ENCODE measurements at places on chromosomes 2 and 18.
A peak's percentile ranks its signal among the peaks of the same experiment; 100 is the strongest.

GRCh38 chr18:54222922-54223567 lies 1.4 kb downstream of the MBD2 start:
- DNase-seq = no peak

DNA sequence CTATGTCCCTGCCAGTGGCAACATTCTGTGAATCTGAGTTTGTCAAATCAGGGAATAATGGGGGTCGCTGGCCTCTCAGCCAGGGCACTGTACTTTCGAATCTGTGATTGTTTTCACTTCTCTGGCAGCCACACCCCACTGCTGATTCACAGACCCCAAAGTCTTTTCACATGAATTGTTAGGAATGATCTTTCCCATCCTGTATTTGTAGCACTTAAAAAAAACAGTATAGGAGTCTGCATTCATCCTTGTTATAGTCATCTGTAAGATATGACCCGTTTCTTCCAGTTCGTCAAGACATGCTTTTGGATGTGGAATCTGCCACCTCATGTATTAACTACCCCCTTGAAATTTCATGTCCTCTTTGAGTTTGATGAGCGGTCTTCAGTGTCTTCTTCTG lies 928 bp downstream of the NAGK start:
- no peak for DNase-seq

GRCh38 chr2:97844311-97844859 lies 131.0 kb downstream of the ZAP70 start:
- no peak for DNase-seq

DNA sequence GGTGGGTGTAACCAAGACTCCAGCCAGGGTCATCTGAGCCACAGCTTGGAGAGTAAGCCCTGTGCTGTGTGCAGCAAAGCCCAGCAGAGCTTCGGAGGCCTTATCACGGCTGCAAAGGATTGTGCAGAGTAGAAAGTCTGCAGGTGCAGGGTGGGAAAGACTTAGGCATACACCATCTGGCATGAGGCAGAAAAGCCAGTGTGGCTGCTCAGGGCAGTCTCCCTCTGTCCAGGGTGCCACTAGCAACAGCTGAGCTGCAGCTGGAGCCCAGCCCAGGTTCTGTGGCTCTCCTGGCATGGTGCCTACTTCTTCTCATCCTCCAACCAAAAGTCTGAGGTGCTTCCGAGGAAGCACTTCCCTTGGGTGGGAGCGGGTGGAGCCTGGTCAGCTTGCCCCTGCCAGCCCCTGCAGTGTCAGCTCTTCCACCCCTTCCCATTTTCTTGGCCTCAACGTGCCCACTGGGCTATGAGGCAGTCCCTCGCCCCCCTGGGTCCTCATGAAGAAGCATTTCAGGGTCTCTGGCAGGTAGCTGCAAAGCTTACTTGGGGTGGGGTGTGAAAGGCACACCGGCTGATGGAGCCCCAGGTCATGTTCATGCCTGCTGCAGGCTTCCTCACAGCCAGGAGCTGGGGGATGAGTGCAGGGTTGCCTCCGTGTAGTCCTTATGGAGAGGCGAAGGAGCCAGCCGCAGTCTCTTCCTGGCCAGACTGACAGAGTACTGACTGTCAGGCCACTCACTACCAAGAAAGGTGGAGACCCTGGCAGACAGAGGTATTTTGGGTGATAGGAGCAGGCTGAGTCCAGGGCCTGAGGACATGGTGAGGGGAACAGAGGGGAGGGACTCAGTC lies 4.8 kb downstream of the AMER3 start:
- no peak for DNase-seq

DNA sequence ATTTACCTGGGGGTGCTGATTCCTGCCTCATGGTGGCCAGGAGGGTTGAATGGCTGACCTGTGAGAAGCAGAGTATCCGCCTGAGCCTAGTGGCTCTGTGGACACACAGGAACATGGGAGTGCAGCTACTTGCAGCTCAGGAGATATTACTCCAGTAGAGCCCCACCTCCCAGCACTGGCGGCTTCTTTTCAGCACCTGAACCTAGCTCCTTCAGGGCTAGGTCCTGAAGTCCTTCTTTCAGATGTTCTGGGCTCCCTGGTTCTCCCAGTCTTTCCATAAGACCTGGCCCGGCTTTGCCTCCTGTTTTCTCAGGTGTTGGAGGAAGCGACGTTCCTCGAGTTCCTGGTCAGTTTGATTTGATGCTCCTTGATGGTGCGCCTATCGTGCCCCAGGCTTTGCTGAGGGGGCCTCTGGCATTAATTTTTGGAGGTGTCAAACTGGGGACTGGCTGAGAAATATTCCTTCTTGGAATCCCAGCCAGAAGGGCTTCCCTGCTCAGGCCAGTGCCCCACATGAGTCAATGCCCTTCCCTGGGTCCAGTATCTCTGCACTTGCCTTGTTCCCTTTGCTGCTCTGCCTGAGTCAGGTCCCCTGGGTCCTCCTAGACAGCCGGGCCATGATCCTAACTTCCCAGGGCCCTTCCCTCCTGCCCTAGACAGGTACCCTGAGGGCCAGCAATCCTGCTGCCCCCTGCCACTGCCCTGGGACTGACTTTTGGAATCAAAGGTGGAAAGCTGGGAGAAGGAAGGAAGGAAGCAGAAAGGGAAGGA lies 110.7 kb upstream of the HAAO start:
- no peak for DNase-seq

- DNase-seq = no peak
Observed at GRCh38 chr18:35804377-35804776, 168.1 kb upstream of the RMP24 start.

DNA sequence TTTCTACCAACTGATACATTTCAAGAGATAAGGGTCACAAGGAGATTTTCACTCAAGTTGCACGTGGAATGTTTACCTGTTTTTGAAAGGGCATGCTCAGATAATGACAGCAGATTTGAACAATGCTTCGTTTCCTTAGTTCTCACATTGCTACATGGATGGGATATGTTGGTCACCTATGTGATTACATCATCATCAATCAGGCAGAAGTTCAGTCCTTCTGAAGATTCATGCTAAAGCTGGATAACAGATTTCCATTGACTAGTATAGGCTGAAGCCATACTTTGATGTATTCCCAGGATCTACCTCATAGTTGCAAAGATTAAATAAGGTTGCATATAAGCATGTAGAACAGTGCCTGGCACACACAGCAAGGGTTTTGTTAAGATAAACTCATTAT lies 19.7 kb downstream of the TCF7L1 start:
- DNase-seq = no peak

DNA sequence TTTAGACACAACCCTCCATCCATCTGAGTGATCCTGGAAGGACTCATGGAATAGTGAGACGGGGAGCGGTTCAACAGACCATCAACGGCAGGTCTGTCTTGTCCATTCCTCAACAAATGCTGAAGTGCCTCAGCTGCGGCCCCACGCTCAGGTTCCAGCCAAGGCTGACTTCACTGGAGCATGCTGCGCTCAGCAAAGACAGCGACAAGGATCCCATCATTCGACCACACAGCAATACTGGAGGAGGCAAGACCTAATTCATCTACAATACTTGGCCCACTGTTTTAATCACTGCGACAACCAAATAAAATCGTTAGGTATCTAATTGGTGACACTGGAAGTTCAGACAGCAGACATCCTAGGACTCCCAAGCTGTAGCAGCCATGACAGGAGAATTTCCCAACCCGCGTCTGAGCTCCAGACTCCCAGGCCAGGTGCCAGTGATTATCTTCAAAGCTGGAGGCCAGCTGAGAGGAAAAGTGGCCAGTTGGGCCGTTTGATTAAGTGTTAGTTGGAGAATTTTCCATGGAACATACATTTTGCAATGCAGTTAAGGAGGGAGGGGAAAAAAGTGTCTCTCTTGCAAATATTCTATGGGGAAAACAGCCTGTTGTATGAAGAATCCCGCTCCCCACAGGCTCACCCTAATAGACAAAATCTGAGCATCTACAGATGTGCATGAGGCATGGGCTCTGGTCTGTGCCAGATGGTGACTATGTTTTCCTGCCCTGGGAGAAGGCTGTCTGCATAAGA lies 92.5 kb upstream of the SLC35G4 start:
- DNase-seq = no peak

DNA sequence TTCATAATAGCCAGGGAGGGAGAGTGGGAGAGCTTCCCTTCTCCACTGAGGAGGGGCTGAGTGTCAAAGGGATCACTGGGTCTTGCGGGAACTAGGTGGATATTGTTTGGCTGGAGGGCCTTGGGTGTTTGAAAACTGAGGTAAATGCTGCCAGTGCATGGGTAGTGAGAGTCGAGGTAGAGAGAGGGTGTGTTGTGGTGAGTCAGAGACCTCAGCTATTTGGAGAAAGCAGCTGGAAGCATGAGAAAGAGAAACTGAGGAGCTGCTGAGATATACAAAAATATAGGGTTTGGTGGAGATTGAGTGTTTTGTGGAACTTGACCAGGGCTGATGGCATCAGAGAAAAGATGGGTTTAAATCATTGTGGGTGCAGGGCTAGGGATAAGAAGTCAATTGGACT lies 127.0 kb upstream of the CCDC195 start:
- DNase-seq = no peak

DNA sequence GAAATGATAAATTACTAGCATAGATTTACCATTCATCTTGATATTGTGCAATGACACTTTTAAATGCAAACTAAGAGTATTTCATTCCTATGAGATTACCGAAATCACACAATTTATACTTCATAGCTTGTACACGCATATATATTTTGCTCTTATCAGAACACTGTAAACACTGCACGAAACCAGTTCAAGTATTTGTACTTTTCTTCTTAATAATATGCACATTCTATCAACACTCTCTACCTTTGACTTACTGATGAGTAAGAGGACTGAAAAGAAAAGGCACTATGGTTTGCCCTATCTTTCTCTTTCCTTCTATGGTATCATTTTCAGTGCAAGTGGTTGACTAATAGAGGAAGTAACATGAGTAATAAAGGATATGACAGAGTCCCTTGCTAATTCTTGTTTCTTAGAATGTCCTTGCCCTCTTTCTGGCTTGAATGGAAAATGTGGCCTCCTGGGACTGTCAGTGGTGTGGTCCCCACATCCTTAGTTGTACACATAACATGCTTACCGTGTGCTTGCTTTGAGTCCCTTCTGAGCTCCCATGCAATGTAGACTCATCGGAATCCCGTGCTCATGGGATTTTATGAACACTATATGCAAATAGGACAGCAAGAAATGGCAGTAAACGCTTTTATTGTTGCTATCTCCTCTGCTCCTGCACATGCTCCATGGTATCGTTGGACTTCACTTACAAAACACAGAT lies 363.5 kb upstream of the TNP1 start:
- peak; percentile 28 for DNase-seq
